Central memory CD8-positive, alpha-beta T cell (primary cell): ENCODE measurements at places on chromosomes 5 and 9.
A peak's percentile ranks its signal among the peaks of the same experiment; 100 is the strongest.

DNA sequence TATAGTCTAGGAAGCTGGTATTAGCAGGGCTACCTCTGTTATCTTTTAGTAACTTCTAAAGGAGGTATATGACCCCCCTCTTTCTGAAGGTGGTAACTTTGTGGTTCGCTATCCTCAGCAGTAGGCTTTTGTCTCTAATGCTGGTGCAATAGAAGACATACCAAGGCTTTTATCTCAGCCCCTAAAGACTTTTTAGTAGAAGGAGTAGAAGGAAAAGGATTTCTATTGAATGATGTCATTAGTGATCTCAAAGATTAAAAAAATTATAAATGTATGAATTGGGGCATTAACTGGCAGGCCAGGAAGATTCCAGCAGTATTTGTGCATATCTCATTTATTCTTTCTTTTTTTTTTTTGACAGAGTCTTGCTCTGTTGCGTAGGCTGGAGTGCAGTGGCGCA, 78.2 kb downstream of the RAI14 start:
- DNase-seq = no peak

DNA sequence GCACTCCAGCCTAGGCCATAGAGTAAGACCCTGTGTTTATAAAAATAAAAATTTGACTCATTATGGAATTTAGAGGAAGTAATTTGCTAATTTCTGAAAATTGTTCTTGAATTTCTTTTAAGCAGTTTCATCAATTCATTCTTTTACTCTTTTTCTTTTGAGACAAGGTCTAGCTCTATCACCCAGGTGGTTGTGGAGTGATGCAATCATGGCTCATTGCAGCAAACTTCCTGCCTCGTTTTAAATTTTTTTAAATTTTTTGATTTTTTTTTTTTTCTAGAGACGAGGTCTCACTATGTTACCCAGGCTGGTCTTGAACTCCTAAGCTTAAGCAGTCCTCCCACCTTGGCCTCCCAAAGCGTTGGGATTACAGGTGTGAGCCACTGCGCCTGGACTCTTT, 3.1 kb upstream of the CAMLG start:
- DNase-seq = no peak

DNA sequence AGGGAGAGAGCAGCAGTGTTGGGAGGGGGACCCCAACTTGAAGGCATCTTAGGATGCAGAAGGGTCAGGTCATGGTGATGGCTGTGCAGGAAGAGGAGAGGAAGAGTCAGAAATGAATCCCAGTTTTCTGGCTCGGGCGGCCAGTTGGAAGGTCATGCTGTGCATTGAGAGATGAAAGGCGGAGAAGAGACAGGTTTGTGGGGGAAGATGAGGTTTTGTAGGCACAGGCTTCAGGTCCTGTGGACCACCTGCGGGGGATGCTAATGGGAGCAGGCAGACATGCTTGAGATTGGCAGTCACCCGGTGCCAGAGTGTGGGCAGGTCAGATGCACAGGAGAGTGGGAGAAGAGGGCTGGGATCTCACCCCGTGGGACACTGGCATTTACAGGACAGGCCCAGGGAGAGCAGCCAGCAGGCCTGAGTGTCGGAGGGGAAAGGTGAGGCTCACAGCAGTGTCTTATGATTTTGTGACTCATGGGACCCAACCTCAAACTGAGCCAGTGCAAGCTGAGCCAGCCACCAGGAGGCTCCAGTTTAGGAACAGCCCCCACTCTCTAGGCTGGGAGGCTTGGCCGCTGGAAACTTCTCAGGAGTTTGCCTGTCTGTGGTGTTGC, 17.5 kb downstream of the STXBP1 start:
- DNase-seq = no peak

GRCh38 chr9:114098936-114099668, at the start of gene KIF12:
TSS of gene KIF12 (minus strand) at chr9:114099292. CDS start at chr9:114099276, 16 bp downstream.
- no peak for DNase-seq

DNA sequence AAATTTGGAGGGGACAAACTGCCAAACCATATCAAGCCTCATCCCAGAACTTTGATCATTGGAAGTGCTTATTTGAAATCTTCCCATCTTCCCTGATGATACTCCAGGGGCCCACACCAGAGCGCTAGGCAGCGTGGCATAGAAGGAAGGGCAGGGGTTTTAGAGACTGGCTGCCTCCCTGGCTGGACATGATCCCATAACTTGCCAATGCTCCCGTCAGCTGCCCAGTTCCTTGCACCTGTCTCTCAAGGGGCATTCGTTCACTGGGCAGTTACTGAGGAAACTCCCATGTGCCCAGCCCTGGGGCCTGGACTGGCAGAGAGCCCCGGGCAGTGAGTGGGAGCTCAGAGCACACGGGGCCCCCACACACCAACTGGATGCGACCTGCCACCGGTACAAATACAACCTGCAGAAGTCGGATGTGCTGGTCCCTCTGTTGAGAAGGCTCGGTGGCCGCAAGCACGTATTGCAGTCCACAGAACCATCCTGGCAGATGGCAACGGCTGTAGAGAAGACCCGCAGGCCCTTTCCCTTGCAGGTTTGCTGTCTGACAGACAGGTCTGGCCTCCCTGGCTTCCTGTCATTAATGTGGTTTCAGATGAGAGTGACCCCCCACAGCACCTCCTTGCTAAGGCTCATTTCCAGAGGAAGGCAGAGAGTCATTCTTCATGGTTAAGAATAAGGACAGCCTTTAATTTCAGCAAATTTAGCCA, 122.4 kb downstream of the MVB12B start:
- DNase-seq = no peak

- DNase-seq = no peak
Observed at GRCh38 chr9:27629425-27629824, 56.1 kb upstream of the C9orf72 start.

DNA sequence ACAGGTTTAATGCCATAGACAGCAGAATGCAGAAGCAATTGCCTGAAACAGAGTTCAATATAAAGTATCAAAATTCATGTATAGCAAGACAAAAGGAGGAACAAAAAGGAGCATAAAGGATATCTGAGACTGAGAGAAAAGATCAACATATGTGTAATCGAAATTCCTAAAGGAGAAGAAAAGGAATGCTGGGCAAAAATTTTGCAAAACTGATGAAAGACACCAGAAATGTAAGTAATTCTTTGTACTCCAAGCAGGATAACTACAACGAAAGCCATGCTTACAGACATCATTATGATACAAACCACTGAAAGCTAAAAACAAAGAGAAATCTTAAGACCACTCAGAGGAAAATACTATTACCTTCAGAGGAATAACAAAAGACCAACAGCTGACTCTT, 72.8 kb upstream of the MTAP start:
- no peak for DNase-seq

DNA sequence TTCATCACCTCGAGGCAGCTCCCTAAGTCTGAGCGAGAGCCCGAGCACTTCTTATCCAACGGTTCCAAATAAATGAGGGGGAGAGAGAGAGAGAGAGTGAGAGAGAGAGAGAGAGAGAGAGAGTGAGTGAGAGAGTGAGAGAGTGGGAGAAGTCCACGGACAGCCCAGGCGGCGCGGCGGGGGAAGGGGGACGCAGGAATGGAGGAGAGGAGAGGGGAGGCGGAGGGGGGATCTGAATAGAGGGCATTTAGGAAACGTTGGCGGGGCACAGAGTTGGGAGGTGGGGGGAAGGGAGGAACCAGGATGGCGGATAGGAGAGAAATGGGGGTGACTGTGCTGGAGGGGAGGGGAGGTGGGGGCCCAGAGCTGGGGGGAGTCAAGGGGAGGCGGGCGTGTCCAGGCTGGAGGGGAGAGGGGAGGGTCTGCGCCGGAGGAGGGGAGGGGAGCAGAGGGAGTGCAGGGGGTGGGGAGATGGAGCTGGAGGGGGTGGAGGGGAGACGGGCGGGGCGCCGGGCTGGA, 398 bp upstream of the BASP1 start:
- no peak for DNase-seq

DNA sequence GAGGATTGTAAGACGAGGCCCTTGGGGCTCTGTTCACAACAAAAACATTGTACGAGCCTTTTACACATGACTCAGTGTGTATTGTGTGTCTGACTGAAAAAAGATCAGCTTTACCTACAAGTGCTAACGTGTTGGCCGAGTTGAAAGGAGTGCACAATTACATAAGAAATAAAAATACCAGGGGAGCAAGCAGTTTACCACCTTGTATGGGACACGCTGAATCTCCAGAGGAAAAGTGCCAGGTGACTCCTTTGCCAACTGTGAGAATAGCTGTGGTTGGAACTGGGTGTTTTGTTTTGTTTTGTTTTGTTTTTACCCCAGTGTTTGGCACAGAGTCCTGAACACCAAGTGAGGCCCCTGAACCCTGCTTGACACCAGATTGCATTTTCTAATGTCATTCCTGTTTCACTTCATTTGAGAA, 32.8 kb upstream of the ZSWIM6 start:
- no peak for DNase-seq

DNA sequence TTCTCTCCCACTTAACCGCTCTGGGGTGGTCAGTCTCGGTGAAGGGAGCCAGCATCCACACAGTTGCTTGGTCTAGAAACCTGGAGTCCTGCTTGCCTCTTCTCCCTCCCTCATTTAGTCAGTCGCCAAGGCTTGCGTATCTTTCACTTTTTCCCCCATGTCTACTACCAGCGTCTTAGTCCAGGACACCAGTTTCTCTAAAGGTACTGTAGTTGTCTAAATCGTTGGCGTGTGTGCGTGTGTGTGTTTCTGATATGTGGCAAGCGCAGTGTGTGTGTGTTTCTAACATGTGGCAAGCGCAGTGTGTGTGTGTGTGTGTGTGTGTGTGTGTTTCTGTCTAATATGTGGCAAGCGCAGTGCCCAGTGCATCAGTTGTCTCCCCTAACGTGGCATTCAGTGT, 641 bp downstream of the ATP6V1G1 start:
- no peak for DNase-seq

DNA sequence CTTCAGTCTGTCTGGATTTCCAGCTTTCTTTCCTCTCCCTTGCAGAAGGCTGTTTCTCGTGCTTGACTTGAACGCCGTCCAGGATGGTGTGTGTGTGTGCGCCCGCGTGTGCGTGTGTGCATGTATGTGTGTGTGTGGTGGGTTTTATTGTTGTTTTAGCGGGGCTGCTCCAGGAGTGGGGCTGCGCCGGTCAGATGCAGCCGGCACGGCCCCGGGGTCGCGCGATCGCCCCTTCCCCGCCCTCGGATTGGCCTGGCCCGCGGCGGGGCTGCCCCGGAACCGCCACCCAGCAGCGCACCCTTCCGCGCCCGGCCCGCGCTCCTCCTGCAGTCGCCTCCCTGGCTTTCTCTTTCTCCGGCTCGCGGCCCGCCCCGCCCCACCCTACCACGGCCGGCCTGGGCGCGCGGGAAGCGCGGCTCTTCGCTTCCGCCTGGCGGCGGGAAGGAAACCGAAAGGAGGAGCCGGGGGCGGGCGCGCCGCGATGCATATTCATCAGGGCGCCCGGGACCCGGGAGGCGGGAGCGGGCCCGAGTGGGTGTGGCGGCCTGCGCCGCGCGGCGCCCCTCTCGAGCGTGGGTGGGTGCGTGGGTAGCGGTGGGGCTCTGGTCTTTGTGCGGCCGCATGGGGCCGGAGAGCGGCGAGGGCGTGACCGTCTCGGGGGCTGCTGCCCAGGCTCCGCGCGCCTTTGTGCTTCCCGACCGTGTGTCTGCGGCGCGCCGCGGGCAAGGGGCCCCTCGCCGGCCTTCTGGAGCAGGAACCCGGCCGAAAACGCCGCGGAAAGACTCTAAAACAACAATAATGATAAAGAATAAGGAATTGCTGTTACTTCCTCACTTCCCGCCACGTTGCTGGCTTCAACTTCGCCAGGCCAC, 8.5 kb upstream of the NFIB start:
- peak; percentile 45 for DNase-seq

DNA sequence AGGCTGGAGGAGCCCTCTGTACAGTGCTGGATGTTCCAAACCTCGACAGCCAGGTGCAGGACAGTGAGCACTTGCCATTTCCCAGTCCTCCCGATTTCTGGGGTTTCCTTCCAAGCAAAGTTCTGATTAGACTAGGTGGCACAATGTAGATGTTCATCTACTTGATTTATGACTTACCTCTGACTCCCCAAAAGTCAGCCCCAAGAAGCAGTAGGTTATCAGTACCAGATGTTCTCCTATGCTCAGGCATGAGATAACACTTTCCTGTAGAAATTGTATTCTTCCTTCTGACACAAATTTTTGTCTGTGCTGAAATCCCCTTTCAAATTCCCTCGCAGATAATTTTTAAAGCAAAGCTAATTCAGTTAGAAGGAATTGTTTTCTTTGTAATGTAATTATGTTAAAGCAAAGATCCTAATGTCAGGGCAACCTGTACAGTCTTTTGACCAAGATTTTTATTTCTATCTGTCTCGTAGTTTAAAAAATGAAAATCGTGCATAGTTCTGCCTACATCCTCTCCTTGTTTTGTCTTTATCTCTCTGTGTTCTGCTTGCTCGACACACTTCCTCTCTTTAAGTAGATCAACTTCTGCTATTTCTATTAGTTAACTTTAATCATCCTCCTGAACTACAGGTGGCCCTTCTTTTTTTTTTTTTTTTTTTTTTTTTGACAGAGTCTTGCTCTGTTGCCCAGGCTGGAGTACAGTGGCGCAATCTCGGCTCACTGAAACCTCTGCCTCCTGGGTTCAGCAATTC, 102.4 kb upstream of the PJA2 start:
- DNase-seq = no peak

GRCh38 chr9:13863112-13863511, 450.8 kb downstream of the NFIB start:
- no peak for DNase-seq

- DNase-seq = no peak
Observed at GRCh38 chr5:135133698-135134515, 99.9 kb upstream of the PITX1 start.

- DNase-seq = no peak
Observed at GRCh38 chr9:3608011-3608410, 82.2 kb upstream of the RFX3 start.

DNA sequence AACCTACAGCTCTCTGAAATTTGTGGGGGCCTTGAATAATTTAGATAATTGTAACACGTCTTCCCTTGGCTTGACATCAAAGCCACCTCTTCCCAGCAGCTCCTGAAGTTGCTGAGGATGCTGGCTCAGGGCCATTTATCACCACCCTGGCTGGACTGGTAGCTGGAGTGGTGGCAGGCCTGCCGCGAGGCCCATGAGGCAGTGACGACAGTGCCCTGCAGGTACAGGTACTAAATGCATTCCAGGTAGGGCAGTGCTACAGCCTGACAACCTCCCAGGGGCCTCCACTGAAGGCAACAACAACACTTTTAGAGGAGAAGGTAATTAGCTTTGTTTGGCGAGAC, 270.2 kb upstream of the KLF4 start:
- no peak for DNase-seq
